Activated CD4-positive, CD25-positive, alpha-beta regulatory T cell treated with anti-CD3 and anti-CD28 coated beads, Interleukin-2, amount 50 U/mL, for 16 hours (primary cell): ENCODE measurements at places on chromosomes 4 and X.

- DNase-seq: no peak
Observed at GRCh38 chr4:8544741-8545438, 35.3 kb upstream of the GPR78 start.

GRCh38 chr4:79047316-79047715, 108.1 kb upstream of the PAQR3 start:
- DNase-seq: no peak

GRCh38 chr4:152165146-152165545, 370.7 kb downstream of the FBXW7 start:
- no peak for DNase-seq

- DNase-seq: no peak
Observed at GRCh38 chrX:50372966-50373365, 97.7 kb downstream of the DGKK start.

GRCh38 chrX:100358766-100359165, 51.3 kb downstream of the PCDH19 start:
- no peak for DNase-seq

DNA sequence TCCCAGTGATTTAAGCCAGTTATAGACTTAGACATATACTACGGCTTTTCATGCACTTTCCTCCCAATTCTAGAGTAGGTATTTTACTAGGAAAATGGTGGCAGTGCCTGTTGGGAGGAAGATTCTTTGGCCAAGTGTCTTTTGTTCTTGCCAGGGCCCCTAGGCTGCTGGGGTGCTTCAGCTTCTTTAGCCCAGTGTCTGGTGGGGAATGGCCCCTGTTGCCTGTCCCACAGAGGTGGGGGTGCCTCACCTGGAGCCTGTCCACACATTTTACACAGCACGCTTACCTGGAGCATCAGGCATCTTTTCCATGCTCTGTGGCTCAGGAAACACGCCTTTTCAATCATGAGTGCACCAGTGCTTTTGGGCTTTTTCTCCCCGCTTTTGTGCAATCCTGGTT, 33.2 kb upstream of the MSANTD1 start:
- DNase-seq: no peak

GRCh38 chr4:74390677-74391076, 25.7 kb downstream of the EREG start:
- DNase-seq: no peak

DNA sequence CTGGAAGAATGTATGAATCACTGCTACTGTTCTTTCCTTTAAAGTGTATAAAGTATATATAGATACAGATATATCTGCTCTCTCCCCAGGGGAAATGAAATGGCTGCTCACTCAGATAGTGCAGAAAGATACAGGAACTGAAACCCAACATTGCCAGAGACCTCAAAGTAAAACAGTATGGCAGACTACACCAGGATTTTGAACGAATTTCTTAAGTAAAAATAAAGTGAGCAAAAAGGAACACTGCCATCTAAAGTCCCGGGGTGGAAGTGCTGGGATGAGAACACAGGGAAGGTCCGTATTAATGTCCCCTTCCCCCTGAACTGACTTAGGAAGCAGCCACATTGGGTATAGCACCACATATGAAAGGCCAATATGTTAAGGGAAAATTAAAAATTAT, 93.4 kb downstream of the TMA16 start:
- DNase-seq: no peak

DNA sequence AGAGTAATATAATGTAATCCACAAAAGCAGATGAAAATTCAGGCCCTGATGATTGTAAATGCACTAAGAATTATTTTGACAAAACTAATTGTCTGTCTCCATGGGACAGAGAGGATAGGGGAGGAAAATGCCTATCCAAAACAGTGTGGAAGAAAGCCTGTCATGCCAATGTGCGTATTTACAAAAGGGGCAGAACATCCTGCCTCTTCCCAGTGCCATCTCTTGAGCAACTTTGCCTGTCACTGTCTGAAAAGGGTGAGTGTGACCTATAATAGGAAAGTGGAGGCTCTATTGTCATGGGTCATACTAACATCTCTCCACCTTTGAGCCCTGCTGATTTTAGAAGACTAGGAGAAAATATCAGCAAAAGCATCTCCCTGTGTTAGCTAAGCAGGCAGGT, 264.1 kb downstream of the UNC5C start:
- no peak for DNase-seq
